ENCODE measurements at places on chromosomes 1 and 21.

DNA sequence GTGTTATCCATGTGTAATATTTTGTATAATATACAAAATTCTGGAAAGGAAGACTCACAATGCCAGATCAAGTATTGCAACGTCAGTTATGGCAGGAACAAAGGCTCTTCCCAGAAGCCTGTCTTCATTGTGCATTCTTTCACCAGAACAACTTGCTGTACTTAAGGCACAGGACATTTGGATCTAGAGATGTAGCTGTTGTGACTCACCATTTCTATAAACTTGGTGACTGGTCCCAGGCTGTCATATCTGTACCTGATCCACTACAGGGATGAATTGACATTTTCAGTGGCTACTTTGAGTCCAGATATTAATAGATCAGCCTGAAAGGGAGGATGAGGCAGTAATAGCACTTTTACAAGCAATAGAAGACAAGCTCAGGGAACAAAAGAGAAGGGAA, 299.8 kb downstream of the DISC1 start:
- DNase-seq = no peak

- no peak for DNase-seq
Observed at GRCh38 chr1:61332196-61332753, 249.9 kb downstream of the NFIA start.

DNA sequence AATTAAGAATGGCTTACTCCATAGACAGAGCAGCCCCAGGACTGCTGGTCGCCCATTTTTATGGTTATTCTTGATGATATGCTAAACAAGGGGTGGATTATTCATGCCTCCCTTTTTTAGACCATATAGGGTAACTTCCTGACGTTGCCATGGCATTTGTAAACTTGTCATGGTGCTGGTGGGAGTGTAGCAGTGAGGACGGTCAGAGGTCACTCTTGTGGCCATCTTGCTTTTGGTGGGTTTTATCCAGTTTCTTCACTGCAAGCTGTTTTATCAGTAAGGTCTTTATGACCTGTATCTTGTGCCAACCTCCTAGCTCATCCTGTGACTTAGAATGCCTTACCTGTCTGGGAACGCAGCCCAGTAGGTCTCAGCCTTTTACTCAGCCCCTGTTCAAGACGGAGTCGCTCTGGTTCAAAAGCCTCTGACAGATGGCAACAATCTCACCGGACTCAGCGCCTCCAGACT, 5.2 kb upstream of the AGPAT3 start:
- no peak for DNase-seq

DNA sequence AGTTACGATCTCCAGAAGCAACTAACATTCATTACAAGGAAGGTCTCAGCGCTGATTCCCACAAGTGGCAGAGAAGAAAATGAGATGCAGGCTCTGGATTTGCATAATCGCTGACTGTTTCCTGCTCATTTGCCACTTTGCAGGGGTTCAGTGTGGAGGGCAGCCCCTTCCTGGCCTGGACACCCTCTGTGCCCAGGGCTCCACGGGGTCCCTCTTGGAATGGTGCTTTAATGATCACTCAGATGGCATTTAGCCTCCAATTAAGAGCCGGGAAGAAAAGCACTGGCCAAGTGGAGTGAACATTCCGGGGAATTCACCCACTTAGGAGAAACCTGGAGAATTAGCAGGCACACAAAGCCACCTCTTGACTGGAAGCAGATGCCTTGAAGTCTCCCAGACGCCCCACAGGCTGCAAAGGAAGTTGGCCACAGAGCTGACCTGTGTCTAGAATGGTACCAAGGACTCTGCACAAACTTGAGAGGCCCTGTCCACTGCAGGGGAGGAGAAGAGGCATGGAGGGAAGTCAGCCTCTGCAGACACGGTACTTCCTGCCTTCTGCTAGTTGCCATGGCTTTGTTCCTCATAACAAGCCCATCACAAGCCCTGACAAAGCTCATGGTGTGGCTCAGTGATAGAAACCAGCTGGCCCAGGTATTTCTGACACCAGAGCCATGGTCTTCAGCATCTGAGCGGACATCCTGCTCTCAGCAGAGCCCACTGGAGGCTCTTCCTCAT, 157.2 kb downstream of the KAZN start:
- DNase-seq = no peak

- no peak for DNase-seq
Observed at GRCh38 chr1:3240524-3241235, 171.7 kb downstream of the PRDM16 start.

- no peak for DNase-seq
Observed at GRCh38 chr1:185241127-185241526, 75.9 kb downstream of the IVNS1ABP start.

DNA sequence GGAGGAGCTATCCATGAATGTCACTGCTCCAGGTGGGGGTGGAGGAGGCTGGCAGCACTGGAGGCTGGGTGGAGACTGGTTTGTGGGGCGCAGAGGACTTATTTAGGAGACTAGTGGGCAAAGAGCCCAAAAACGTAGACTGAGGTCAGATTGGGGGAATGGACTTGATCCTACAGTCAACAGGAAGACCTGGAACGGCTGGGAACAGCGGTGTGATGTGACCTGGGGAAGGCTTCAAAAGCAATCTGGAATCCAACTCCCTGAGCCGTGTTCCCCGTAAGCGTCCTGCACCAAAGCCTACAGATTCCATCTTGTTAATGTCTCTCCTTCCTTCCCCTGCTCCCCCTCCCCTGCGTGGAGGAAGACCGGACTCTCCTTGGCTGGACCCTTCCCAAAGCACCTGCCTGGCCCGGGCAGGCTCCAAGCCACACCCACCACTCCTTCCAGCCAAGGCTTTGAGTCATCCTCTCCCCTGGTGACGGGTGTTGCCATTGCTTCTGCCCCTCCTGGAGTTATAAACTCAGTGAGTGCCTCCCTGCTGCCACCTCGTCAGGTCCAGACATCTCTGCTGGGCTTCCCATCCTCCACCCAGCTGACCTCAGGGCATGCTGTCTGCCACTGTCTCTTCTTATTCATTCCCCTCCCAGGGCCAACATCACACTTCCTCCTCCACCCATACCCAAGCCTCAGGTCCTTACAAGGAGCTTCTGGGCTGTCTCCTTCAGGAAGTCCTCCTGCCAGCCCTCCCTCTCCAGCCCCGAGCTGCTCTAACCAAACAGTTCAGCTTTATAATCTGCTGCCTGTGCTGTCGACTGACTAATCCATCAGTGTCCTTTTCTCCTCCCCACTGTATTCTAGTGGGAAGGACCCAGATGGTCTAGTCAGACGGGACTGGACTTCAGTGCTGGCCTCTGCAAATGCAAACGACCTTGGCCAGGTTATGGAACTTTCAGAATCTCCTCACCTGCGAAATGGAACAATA, 1.6 kb upstream of the CLSTN1 start:
- no peak for DNase-seq

- no peak for DNase-seq
Observed at GRCh38 chr1:31750858-31751510, 13.2 kb downstream of the ADGRB2 start.

- peak; percentile 19 for DNase-seq
Observed at GRCh38 chr1:64875101-64875500, 91.2 kb downstream of the JAK1 start.

All from osteocyte (in vitro differentiated cells).